Breast epithelium (tissue), 4 donors: ENCODE measurements at places on chromosomes 6 and 20. TPM values are rescaled to one million over a fixed set of nuclear protein-coding genes. Genes with fewer than 3 reads are reported as not detected.

GRCh38 chr6:148890652-148891404 is 144.0 kb downstream of the UST start:
- no peak for DNase-seq

DNA sequence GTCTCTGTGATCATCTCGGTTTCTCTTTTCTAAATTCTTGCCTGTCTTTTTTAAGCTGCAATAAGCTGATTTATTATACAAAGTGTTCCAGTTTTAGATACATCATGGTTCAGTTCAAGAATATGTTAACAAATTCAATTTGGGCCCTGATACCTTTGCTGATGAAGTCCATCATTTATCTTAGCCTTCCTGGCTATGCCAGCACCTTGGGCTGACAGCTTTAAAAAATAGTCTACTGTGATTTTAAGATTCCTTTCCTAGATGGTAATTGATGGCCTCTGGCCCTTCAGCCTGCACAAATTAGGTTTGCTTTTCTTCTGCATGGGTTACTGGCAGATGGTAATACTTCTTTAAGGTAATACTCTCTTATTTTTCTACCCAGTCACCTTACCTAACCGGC is 7.1 kb upstream of the TMEM217 start:
- no peak for DNase-seq

The FAM83D gene
- total RNA-seq: 0.59 TPM

The MUC22 gene
- total RNA-seq: not detected

GRCh38 chr6:136089876-136090275 is 160.2 kb downstream of the MTFR2 start:
- DNase-seq: no peak

DNA sequence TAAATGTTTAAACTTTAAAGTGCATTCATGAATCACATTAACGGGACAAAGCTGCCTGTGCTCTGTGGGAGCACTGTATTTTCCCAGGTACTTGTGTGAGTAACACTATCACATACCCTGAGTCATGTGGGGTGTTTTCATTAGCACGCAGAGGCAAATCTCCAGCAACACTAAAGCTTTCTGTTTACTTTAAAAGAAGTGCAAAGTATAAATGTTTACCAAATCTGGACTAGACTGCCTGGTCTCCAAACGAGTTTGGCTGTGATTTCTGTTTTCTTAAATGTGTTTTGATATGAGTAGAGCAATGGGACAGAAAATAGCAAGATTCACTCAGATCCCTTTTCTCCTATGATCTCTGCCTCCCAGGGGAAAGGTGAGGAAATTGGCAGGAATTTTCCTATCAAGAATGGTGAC is 28.8 kb upstream of the RIPPLY2 start:
- no peak for DNase-seq

The SYNGAP1 gene
- total RNA-seq: 10.7 TPM

- DNase-seq: no peak
Observed at GRCh38 chr6:26743941-26744699, 84.6 kb upstream of the ZNF322 start.

The C4B gene
- 323 TPM for total RNA-seq

DNA sequence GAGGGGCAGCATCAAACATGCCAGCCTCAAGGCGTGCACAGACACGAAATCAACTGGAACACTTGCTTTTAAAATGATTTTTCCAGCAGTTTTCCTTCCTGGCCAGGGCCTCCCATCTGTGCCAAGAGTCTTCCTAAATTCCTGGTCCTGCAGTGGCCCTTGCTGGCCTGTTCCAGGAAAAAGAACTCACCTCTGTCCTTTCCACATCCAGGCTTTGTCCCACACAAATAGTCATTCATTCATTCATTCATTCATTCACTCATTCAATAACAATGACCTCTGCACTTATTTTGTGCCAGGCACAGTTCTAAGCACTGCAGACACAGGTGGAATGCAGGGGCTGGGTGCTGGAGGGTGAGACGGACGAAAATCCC is 89.0 kb upstream of the CCDC167 start:
- no peak for DNase-seq

DNA sequence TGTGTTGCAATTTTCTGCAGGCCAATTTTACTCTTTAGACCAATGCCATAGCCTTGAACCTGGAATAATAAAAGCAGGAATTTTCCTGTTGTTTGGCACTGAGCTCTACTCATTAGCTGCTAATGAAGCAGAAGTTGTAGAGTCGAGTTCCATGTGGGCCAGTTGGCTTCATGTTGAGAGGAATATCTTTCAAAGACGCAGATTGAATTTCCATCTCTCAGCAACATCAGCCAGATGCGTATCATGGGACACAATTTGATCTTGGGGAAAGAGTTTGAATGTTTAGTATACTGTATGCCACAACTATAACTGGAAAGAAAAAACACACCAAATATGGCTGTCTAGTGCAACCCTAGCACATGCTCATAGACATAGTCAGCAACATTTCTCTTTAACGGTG is 259.6 kb downstream of the BCKDHB start:
- DNase-seq: no peak

- DNase-seq: no peak
Observed at GRCh38 chr6:137121401-137121997, 51.9 kb downstream of the IL22RA2 start.

The CDS2 gene
- total RNA-seq: 29.2 TPM

- no peak for DNase-seq
Observed at GRCh38 chr6:19175023-19175422, 662.1 kb upstream of the ID4 start.

The EYA2 gene
- total RNA-seq: 19.2 TPM

The C20orf202 gene
- 0.33 TPM for total RNA-seq

The TMEM239 gene
- total RNA-seq: under 0.01 TPM

DNA sequence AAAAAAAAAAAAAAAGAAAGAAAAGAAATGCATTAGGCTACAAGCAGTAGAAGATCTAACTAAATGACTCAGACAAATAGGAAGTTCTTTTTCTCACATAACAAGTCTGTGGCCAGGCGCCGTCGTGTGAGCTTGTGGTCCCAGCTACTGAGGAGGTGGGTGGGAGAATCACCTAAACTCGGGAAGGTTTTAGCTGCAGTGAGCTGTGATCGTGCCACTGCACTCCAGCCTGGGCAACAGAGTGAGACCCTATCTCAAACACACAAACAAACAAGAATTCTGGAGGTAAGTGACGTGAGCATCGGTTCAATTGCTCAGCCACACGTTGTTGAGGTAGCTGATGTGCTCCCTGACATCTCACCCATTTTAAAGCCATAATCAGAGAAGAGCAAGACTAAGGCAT is 37.9 kb upstream of the SLC23A2 start:
- no peak for DNase-seq

- no peak for DNase-seq
Observed at GRCh38 chr6:33880104-33880678, 76.4 kb upstream of the MLN start.

GRCh38 chr6:165659945-165660856 is 2.8 kb downstream of the PDE10A start:
- no peak for DNase-seq

DNA sequence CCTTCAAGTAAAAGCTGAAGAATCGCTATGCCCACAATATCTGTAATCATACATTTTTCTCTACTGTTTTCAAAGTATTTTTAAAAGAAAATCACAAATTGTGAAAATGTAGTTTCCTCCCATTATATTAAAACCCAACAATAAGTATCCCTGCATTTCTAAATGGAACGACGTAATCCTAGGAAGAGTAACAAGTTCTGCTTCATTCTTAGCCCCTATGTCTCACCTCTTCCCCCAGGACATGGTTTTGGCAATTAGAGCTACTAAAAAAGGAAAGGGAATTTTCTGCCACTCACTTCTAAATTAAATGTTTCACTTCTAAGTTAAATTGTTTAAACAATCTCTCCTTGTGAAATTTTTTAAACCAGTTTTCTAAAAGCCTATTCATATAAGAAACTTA is 47.4 kb downstream of the TBPL1 start:
- DNase-seq: no peak

DNA sequence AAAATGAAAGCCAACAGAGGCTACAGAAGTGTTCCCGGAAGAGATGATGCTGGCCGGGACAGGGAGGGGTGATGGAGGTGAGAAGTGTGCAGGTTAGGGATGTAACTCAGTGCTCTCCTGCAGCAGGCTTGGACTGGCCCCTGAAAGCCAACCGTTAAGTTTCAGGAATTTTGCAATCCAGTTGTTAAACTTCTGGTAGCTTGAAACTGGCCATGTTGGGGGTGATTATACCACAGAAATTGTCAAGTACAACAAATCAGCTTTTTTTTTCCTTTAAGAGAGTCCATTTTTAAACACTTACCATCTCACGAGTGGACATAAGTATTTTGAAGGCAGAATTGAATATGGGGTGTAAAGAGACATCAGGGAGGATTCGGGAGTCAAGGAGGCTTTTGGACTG is 8.8 kb upstream of the SIRPB1 start:
- DNase-seq: no peak

The AVP gene
- not detected for total RNA-seq

The BMP2 gene
- 5.0 TPM for total RNA-seq

The TRIM31 gene
- total RNA-seq: not detected

The TBXT gene
- total RNA-seq: not detected

GRCh38 chr6:125346926-125347563 is 45.3 kb upstream of the HDDC2 start:
- no peak for DNase-seq

- no peak for DNase-seq
Observed at GRCh38 chr6:90982581-90982980, 395.7 kb upstream of the MAP3K7 start.

The GSTA2 gene
- total RNA-seq: not detected

DNA sequence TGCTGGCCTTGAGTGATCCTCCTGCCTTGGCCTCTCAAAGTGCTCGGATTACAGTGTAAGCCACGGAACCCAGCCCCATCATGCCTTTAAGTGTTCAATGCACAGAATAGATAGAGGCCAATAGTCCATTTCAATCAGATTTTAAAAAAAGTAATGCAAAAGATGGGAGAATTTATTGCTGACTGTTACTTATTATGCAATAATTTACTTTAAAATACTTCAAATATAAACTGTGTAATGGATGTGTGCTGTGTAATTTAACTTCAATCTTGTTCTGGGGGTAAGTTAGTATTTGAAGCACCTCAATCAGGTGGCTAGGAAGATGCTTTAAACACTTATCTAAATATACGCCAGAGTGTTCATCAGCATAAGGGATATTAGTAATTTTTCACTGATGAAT is 51.7 kb upstream of the BCLAF1 start:
- no peak for DNase-seq

The CCDC170 gene
- 9.8 TPM for total RNA-seq

GRCh38 chr6:11969092-11969491 is 43.0 kb upstream of the HIVEP1 start:
- no peak for DNase-seq

DNA sequence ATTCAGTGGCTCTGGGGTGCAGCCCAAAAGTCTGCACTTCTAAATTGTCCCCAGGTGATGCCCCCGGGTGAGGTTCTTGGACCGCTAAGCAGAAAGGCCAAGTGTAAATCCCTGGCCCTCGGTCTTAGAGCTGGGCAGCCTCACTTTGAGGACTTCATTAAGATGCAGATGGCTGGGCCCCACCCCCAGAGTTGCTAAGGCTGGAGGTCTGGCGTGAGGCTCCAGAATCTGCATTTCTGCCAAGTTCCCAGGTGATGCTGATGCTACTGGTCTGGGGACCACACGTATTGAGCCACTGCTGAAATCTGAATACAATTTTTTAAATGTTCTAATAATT is 735 bp upstream of the SLC23A2 start:
- DNase-seq: no peak

DNA sequence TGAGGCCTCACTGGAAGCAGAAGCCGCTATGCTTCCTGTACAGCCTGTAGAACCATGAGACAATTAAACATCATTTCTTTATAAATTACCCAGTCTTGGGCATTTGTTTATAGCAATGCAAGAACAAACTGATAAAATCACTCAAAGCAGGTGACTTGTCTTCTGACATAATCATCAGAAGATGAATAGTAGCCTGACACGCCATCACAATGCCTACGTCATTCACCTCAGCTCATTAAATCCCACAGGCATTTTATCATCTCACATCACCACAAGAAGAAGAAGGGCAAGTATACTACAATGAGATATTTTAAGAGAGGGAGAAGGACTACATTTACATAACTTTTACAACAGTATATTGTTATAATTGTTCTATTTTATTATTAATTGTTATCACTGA is 3.1 kb upstream of the CAP2 start:
- no peak for DNase-seq

DNA sequence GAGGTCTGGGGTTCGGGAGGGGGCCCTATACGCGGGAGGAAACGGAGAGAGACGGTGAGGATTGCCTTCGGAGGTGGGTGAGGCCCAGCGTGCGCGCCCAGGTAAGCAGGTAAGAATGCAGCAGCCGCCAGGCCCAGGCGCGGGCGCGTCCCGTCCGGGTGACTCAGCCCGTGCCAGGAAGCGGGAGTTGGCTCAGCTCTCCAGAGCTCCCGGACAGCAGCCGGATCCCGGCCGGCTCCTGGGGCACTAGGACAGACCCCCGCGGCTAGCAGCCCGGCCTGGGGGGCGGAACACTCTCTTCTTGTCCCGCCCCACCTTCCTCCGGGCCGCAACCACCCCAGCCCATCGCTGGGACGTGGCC is 1.5 kb upstream of the MDFI start:
- DNase-seq: peak; percentile 85

DNA sequence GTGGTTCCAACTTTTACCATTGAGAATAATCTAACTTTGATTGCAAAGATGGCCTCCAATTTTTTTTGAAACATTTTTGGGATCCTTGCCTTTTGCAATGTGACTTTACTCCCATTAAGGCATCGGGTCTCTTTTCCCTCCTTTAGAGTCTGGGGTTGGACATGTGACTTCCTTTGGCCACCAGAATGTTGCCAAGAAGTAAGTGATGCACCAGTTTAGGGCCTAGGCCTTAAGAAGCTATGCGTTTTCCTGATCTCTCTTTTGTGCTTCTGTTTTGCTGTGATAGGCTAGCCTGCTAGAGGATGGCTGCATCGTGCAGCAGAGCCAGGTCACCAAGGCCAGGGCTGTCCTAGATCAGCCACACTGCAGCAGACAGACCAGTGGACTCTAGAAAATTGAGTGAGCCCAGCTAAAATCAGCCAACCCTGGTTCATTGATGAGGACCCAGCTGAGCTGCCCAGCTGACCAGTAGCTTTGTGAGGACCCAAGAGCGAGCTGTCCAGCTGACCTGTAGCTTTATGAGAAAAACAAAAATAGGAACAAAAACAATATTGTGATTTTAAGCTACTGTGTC is 594.0 kb upstream of the JAG1 start:
- no peak for DNase-seq

GRCh38 chr6:158008864-158009113 is 27.1 kb downstream of the SYNJ2 start:
- DNase-seq: no peak

GRCh38 chr6:130858498-130859160 is 31.4 kb downstream of the SMLR1 start:
- no peak for DNase-seq

GRCh38 chr6:147061252-147061651 is 143.0 kb upstream of the STXBP5 start:
- no peak for DNase-seq

GRCh38 chr20:37845241-37845681 is 57.7 kb upstream of the VSTM2L start:
- peak; percentile 23 for DNase-seq
